Activated CD8-positive, alpha-beta memory T cell treated with anti-CD3 and anti-CD28 coated beads for 4 hours (primary cell): ENCODE measurements at places on chromosomes 16 and 17.

GRCh38 chr16:78499399-78499798 lies 399.9 kb downstream of the WWOX start:
- DNase-seq: no peak

DNA sequence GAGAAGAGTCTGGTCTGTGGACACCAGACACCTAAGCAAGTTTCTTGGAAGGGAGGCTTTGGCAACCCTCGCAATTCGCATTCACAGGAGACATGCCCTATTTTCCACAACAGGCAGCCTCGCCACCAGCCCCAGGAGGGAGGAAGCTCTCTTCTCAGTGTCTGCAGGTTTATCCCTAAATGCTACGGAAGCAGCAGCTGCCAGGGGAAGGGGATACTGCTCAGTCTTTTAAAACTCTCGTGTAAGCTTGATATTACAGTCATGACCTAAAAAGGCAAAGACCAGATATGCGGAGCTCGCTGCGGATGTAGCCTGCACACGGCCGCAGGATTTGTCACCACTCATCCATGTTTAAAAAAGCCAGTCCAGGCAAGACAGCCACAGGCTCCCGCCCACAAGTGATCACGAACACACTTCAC lies 159.2 kb upstream of the RPH3AL start:
- no peak for DNase-seq

DNA sequence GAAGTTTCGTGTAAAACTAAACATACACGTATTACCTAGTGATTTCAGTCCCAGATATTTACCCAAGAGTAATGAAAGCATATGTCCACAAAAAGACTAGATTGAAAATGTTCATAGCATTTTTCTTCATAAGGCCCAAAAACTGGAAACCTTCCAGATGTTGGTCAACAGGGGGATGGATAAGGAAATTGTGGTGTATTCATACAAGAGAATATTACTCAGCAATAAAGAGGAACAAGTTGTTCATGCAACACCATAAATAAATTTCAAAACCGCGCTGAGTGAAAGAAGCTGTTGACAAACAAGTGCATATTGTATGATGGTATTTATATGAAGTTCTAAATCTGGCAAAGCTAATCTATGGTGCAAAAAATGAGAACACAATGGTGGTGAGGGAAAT lies 54.1 kb upstream of the NFAT5 start:
- DNase-seq: no peak

DNA sequence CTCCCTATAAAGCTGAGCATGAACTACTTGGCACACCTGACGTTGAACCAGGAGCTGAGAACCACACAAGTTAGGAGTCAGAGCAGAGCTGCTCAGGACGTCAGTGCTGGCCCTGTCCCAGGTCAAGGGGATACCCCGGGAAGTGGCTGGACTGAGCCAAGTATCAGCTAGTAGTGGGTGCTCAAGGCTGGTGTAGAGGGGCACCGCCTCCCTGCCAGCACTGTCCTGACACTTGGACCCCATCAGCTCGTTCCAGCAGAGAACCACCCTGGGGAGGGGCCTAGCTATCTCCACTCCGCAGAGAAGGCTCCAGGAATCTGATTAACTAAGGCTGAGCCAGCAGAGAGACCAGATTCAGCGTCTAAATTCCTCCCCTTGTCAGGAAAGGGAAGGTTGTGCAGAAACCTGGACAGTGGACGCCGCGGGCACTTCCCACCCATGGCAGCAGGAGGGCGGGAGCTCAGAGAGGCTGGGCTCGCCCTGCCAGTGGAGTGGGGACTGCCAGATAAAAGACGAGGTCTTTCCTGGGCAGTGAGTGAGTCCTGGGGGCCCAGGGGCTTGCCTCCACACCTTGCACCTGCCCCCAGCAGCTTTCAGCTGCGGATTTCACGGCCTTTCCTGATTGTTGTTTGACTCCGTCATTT lies 21.0 kb downstream of the C16orf90 start:
- no peak for DNase-seq

DNA sequence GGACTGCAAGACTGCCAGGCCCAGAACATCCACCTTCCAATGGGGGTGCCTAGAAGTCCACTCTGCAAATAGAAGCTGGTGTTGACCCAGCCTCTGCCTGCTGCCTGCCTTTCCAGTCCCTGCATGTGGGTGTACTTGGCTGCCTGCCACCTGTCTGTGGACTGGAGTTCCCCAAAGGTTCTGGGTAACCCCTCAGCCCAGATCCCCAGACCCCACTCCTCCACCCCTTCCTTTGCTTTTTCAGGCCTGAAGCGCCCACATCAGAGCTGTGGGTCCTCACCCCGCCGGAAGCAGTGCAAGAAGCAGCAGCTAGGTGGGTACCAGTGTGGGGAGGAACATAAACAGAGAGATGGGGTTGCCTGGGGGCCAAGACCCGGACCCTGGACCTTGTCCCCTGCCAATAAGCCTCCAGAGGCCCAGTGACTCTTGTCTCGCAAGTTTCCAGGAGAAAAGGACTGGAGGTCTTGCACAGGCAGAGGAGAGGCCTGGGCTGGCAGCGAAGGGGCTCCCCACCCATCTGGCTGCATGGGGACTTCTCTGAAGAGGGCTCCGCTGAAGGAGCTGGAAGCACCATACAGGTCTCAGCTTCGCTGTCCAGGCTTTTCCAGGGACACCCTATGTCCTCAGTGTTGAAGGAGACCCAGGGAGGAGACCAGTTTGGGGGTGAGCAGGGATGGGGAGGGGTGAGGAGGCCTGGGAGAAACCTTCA lies 34.3 kb downstream of the NLRC5 start:
- peak; percentile 67 for DNase-seq

- DNase-seq: no peak
These were observed 26.0 kb downstream of the NEUROD2 start for GRCh38 chr17:39581759-39582085.

DNA sequence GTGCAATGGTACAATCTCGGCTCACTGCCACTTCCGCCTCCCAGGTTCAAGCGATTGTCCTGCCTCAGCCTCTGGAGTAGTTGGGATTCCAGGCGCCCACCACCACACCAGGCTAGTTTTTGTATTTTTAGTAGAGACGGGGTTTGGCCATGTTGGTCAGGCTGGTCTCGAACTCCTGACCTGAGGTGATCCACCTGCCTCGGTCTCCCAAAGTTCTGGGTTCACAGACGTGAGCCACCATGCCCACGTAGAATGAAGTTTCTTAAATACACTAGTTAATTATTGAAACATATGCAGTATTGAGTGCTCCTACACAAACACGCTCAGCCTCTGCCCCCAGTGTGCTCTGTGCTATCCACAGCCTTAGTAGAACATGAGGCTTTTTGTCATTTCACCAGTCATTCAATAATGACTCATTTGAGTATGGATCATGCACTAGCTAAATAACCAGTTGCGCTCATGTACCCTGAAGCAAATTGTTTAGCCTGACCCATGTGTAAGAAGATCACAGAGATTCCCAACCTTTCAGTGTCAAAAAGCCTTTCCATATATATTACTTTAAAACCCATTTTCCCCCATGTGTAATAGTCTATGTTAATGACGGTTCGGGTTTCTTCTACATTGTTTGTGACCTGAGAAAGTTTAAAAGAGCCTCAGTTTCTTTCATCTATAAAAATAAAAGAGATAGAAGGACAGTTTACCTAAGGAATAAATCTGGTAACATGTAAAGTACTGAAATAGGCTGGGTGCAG lies 49.7 kb downstream of the TUBD1 start:
- peak; percentile 61 for DNase-seq

GRCh38 chr16:11744075-11744470 lies 1.4 kb upstream of the TXNDC11 start:
- no peak for DNase-seq

- no peak for DNase-seq
These were observed 115.2 kb downstream of the COPRS start for GRCh38 chr17:31743797-31744196.

GRCh38 chr16:48810436-48810802 lies 200.4 kb upstream of the N4BP1 start:
- no peak for DNase-seq

- DNase-seq: no peak
These were observed 158.1 kb downstream of the VPS53 start for GRCh38 chr17:556431-556995.
